ENCODE measurements at places on chromosomes 13 and 19. TPM values are rescaled to one million over a fixed set of nuclear protein-coding genes. Genes with fewer than 3 reads are reported as not detected.

- no peak overlapping the region for H3K27ac ChIP-seq
- no peaks in the 10 kb centered on the region for H3K36me3 ChIP-seq
- no peaks in the 10 kb centered on the region for H3K4me1 ChIP-seq
Measured at GRCh38 chr13:93388701-93389100, 162.1 kb downstream of the GPC6 start.

DNA sequence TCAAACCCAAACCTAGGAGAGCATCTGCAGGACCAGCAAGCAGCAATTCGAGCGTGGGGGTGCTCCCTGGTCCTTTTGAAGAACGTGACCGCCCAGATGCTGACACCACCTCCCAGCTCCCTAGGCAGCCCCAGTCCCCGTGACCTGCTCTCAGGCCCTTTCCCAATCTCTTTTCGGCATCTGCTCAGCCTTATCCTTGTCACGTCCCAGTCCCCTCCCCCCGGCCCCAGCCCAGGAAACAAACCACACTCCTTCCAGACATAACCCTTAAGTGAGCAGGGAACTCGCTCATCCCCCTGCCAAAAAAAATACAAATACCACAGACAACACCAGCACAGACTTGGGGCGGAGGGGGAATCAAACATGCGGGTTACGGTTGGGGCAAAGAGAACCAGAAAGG lies 3.3 kb downstream of the MLLT1 start:
- H3K36me3 ChIP-seq = no peaks in the 10 kb centered on the region
- peak overlapping the region; percentile 81 for H3K27ac ChIP-seq
- DNase-seq = no peak
- no peak overlapping the region for H3K4me3 ChIP-seq
- no peaks in the 10 kb centered on the region for H3K27me3 ChIP-seq
- peaks cover 84% of the 10 kb centered on the region for H3K4me1 ChIP-seq

- DNase-seq = no peak
- no peaks in the 10 kb centered on the region for H3K4me1 ChIP-seq
- no peak overlapping the region for H3K27ac ChIP-seq
- peaks cover 16% of the 10 kb centered on the region for H3K27me3 ChIP-seq
Measured at GRCh38 chr13:28470296-28470695, 24.6 kb downstream of the FLT1 start.

DNA sequence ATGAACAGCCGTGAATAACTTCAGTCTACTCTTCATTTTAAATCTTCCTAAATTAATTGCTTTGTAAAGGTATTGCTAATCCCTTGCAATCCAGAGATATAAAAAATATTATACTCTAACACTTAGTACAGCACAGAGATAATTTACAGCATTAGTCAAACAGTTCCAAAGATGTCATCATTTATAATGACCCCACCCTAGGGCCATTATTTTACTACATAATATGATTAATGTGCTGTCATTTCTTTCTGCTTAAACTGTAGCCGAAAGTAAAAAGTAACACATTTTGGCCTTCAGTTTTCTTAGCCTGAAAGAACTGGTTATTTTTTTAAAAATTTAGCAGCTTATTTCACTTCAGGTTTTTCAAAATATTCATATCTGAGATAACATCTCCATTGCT lies 256.3 kb upstream of the RFC3 start:
- no peak for DNase-seq
- H3K4me1 ChIP-seq = peaks cover 15% of the 10 kb centered on the region
- no peaks in the 10 kb centered on the region for H3K36me3 ChIP-seq
- no peak overlapping the region for H3K27ac ChIP-seq
- H3K27me3 ChIP-seq = no peaks in the 10 kb centered on the region

DNA sequence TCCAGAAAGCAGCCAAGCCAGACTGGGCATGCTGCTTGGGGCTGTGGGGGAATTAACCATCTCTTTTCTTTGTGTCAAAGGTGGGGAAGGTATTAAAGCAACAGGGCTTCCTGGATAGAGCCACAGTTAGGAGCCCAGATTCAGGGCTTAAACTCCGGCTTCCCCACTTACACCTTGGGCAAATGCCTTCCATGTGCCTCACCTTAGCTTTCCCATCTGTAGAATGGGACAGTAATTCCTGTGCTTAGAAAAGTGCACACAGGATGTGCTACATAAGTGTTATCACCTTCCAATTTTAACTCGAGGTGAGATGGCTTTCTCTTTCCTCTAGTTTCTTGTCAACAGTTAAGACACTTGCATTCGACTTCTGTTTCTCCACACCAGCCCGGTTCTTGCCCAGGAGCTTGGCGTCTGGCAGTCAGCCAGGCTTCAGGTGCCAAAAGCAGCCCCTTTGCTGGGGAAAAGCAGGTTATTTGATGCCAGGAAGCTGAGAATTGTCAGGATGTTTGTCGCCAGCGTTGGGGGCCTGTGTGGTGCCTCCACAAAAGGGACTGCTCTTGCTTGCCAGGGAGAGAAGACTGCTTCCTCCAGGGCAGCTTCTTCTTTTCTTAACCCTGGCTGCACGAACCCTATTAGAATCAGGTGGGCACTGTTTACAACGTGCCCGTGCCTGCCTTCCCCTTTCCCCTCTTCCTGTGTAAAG lies 79.2 kb downstream of the SIPA1L3 start:
- no peaks in the 10 kb centered on the region for H3K36me3 ChIP-seq
- no peak overlapping the region for H3K4me3 ChIP-seq
- DNase-seq = no peak

- no peak overlapping the region for H3K27ac ChIP-seq
- no peak for DNase-seq
- H3K4me3 ChIP-seq = no peak overlapping the region
- no peaks in the 10 kb centered on the region for H3K36me3 ChIP-seq
Measured at GRCh38 chr13:60662595-60662994, 265.6 kb downstream of the TDRD3 start.

- DNase-seq = no peak
- no peak overlapping the region for H3K27ac ChIP-seq
Measured at GRCh38 chr19:39113199-39113598, 12.4 kb upstream of the PAK4 start.

PSG7 gene
- not detected for total RNA-seq

GJB2 gene
- 301 TPM for total RNA-seq

ANKRD27 gene
- 20.1 TPM for total RNA-seq

S1PR4 gene
- total RNA-seq = 4.2 TPM
